ENCODE measurements at places on chromosomes 13 and 19.

GRCh38 chr19:56309511-56310185 is 5.0 kb downstream of the ZSCAN5A start:
- peak; percentile 3 for DNase-seq

DNA sequence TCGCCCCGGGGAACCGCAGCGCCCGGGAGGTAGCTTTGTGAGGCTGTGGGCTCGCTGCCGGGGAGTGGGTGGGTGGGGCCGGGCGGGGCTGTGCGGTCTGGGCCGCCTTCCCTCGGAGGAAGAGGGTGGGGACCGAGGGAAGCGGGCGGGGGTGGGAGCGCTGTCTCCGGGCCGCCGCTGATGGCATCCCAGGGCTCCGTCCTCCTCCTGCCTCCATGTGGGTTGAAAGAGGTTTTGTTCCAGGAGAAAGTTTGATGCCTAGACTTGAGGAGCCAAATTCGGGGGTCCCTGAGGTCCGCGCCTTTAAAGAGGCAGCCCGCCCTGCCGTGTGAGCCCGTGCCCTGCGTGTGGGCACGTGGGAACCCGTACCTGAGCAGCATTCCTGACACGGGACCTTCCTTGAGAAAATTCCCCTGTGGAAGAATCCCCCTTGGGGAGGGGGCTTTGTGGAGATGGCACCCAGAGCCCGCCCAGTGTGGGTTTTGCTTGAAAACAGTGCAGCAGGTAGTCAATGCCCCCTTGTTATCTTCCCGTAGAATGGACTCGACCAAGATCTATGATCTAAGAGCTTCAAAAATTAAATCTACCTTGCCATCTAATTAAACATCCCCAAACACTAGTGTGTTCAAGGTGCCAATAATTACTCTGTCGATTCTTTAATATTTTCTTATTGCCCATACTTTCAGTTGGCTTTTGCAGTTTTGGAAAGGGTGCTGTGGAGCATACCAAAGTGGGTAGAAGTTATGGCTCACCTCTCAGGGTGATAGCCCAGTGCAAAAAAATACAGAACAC is 107.8 kb downstream of the RXFP2 start:
- no peak for DNase-seq

DNA sequence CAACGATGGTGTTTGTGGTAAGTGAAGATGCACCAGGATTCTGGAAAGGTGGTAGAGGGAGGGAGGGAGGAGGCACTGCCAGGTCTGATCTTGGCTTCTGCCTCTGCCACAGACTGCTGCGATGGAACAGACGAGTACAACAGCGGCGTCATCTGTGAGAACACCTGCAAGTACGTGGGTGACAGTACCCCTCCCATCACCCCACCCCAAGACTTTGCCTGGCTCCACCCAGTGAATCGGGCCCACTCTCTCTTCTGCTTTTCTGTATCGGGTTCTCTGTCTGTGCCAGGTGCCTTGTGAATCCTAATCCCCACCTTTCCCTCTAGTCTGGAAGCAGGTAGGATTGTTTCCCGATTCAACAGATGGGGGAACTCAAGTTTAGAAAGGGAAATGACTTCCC is 2.5 kb downstream of the PRKCSH start:
- no peak for DNase-seq

- DNase-seq, result no peak
Measured at GRCh38 chr19:43779820-43780219, 953 bp downstream of the KCNN4 start.

- DNase-seq, result no peak
Measured at GRCh38 chr13:23822252-23822824, 66.9 kb downstream of the MIPEP start.

- no peak for DNase-seq
Measured at GRCh38 chr13:34738254-34738992, 203.6 kb upstream of the NBEA start.

DNA sequence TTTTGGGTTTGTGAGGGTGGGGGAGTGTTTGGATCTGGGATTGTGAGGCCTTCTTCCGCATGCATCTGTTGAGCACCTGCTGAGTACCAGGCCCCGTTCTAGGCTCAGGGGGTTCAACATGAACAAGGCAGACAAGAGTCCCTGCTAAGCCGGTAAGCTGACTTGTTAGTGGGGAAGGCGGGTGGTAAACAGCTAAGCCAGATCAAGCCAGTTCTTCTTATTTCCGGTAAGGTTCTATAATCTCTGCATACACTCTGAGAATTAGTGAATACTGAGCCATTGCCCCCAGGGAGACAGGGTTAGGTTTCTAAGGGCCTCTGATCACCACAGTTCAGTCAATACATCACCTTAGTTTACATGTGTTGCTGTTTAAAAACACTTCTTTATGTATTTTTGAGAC is 9.9 kb upstream of the EHD2 start:
- no peak for DNase-seq

Data from stimulated activated naive CD4-positive, alpha-beta T cell (primary cell).